Astrocyte (in vitro differentiated cells and primary cell): ENCODE measurements at places on chromosomes 3 and 15.

- H3K27ac ChIP-seq = no peak overlapping the region
- no peaks in the 10 kb centered on the region for H3K27me3 ChIP-seq
- DNase-seq = no peak
- H3K4me3 ChIP-seq = no peak overlapping the region
- H3K4me1 ChIP-seq = peaks cover 2% of the 10 kb centered on the region
Measured at GRCh38 chr15:85004550-85004949, 22.9 kb downstream of the PDE8A start.

DNA sequence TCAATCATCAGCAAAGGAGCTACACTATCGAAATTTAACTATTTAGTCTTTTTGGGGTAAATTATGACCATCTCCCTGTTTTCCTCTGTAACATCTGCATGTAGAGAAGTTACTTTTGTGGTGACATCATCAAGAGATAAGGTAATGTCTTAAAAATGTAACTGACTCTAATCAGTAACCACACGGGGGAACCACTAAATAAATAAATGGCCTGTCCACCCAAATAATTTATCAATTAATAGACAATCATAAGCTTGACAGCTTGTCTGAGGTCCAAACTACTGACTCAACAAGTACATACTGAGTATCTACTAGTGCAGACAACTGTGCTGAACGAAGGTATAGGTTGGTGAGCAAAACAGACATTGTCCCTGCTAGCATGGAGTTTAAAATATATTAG lies 219.3 kb downstream of the SLC9A9 start:
- DNase-seq = peak; percentile 81
- no peak overlapping the region for H3K4me3 ChIP-seq
- H3K27me3 ChIP-seq = no peaks in the 10 kb centered on the region
- H3K4me1 ChIP-seq = no peaks in the 10 kb centered on the region
- no peak overlapping the region for H3K27ac ChIP-seq
- H3K36me3 ChIP-seq = no peaks in the 10 kb centered on the region

GRCh38 chr3:34157491-34157890 lies 359.1 kb downstream of the PDCD6IP start:
- no peaks in the 10 kb centered on the region for H3K36me3 ChIP-seq
- no peak overlapping the region for H3K27ac ChIP-seq
- no peak for DNase-seq
- H3K4me3 ChIP-seq = no peak overlapping the region

GRCh38 chr3:87206070-87206469 lies 21.0 kb upstream of the CHMP2B start:
- peak; percentile 82 for DNase-seq
- no peaks in the 10 kb centered on the region for H3K36me3 ChIP-seq
- H3K4me3 ChIP-seq = no peak overlapping the region
- H3K27me3 ChIP-seq = no peaks in the 10 kb centered on the region
- H3K27ac ChIP-seq = no peak overlapping the region

- H3K27me3 ChIP-seq = no peaks in the 10 kb centered on the region
- no peak for DNase-seq
- H3K4me3 ChIP-seq = no peak overlapping the region
- H3K36me3 ChIP-seq = no peaks in the 10 kb centered on the region
Measured at GRCh38 chr3:76222201-76222600, 436.9 kb upstream of the ZNF717 start.

- peaks cover 3% of the 10 kb centered on the region for H3K36me3 ChIP-seq
- H3K4me1 ChIP-seq = no peaks in the 10 kb centered on the region
- no peak for DNase-seq
- H3K4me3 ChIP-seq = no peak overlapping the region
Measured at GRCh38 chr3:4321732-4322131, 18.6 kb downstream of the SETMAR start.

GRCh38 chr3:122973893-122974615 lies 53.5 kb downstream of the SEMA5B start:
- no peak overlapping the region for H3K4me3 ChIP-seq
- peaks cover 34% of the 10 kb centered on the region for H3K27me3 ChIP-seq
- peaks cover 45% of the 10 kb centered on the region for H3K4me1 ChIP-seq
- H3K36me3 ChIP-seq = no peaks in the 10 kb centered on the region
- DNase-seq = peak; percentile 9
- H3K27ac ChIP-seq = no peak overlapping the region

DNA sequence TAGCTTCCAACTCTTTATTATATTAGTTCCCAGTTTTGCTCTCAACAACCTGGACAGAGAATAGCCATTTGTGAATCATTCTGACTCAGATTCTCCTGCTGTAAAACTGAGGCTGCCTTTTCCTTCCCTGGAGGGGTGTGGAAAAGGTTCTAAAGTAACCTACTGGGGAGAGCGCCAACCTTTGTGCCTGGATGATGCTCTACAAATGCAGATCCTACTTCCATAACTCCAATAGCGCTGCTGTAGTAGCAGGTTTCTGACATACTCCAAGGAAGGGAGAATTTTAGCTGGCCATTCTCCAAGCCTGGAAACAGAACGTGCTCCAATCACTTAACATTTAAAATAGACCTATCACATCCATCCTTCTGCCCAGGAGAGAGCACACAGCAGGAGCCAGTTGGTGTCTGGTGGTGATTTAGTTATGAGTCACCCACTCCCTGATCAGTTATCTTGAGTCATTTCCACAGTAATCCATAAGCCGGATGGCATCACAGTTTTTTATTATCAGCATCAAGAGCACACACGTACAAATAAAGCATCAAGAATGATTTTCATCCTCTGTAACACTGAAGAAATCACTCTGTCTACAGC lies 38.3 kb downstream of the MYH15 start:
- peak; percentile 92 for DNase-seq
- H3K4me1 ChIP-seq = peaks cover 22% of the 10 kb centered on the region
- peak overlapping the region; percentile 84 for H3K27ac ChIP-seq
- no peaks in the 10 kb centered on the region for H3K36me3 ChIP-seq
- H3K27me3 ChIP-seq = no peaks in the 10 kb centered on the region
- peak overlapping the region; percentile 24 for H3K4me3 ChIP-seq

DNA sequence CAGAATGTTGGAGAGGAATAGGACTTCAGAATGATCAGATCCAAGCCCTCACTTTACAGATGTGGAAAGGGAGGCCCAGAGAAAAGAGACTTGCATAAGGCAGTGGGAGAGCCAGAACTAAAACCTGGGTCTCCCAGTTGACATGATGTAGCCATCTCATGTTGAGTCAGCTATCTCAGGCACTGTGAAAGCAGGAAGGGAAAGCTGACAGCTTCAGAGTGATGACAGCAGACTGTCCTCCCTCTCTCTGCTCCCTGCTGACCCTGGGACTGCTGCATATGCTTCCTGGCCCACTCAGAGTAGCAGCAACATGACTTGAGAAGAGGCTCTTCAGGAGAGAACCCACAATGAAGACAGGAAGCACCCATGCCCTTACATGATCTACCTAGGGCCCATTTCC lies 14.7 kb downstream of the FHIT start:
- DNase-seq = no peak
- H3K27me3 ChIP-seq = no peaks in the 10 kb centered on the region
- H3K4me1 ChIP-seq = no peaks in the 10 kb centered on the region
- H3K4me3 ChIP-seq = no peak overlapping the region
- H3K36me3 ChIP-seq = no peaks in the 10 kb centered on the region
- no peak overlapping the region for H3K27ac ChIP-seq

DNA sequence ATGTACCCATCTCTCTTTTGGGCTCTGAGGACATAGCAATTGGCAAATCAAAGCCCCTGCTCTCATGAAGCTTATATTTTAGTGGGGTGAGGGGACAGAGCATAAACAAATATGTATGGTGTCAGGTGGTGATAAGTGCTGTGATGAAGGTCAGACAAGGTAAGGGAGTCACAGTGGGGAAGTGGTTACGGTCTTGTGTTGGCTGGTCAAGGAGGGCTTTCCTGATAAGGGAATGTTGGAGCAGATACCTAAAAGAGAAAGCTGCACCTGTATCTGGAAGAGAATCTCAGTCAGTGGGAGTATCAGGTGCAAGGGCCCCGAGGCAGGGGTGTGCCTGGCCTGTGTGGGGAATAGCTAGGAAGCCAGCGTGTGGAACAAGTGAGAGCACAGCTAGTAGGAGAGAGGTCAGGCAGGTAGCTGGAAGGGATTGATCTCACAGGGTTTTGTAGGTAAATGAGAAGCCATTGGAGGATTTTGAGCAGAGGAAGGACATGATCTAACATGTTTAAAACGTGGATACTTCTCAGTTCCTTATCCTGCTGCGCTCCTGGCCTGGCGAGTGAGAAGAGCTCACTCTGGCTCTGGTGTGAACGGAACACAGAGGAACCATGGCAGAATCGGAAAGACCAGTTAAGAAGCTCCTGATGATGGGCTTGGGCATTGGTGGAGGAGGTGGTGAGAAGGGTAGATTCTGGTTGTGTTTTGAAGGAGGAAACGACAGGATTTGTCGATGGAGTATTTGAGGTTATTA lies 35.5 kb downstream of the MRAS start:
- H3K27ac ChIP-seq = no peak overlapping the region
- DNase-seq = no peak
- H3K27me3 ChIP-seq = no peaks in the 10 kb centered on the region
- H3K4me1 ChIP-seq = peaks cover 8% of the 10 kb centered on the region

DNA sequence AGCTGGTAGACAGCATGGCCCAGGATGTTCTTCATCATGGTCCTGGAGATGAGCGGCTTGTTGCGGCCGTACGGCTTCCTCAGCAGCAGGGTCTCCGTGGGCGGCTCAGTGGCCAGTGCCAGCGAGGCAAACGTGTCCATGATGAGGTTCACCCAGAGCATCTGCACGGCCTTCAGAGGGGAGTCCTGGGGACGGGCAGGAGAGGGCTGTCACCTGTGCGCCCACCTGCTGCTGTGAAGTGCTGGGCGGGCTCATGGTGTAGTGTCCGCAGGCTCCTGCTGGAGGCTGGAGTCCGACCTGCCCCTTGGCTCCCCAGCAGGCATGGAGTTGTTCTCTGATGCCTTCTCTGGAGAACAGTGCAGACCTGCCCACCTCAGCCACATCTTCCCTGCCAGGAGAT lies 21.9 kb upstream of the SEC13 start:
- H3K36me3 ChIP-seq = no peaks in the 10 kb centered on the region
- H3K27me3 ChIP-seq = no peaks in the 10 kb centered on the region
- no peak overlapping the region for H3K27ac ChIP-seq
- H3K4me1 ChIP-seq = no peaks in the 10 kb centered on the region
- no peak for DNase-seq
- no peak overlapping the region for H3K4me3 ChIP-seq

DNA sequence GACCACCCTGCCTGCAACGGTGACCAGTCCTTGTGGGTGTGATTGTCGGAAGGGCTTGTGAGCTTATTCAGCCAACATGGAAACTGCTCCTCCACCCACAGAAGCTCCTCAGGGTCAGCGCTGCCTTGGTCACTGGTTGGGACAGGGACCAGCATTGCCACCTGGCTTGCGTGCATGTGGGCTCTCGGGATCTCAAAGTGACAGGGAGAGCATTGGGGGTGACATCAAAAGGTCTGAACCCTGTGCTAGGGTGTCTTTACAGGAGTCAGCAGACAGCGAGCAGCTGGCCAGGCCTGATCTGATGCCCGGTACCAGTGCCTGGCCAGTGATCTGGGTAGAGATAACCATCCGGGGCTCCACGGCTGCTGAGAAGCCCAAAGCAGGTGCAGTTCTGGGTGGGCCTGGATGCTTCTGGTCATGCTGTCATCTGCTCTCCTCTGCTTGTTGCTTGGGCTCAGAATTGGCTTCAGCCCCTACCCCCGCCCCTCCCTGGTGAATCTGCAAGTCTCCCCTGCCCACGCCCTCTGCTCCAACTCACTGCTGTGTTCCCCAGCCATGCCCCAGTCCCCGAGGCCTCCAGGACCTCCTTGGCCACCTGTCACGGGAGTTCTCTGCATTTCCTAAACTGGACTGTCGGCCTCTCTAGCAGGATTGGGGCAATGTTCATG lies 134.8 kb downstream of the NSMCE3 start:
- no peaks in the 10 kb centered on the region for H3K36me3 ChIP-seq
- H3K27me3 ChIP-seq = peaks cover 7% of the 10 kb centered on the region
- no peak overlapping the region for H3K27ac ChIP-seq
- no peak for DNase-seq
- H3K4me3 ChIP-seq = no peak overlapping the region

- peaks cover 2% of the 10 kb centered on the region for H3K4me1 ChIP-seq
- no peak overlapping the region for H3K27ac ChIP-seq
- H3K27me3 ChIP-seq = no peaks in the 10 kb centered on the region
Measured at GRCh38 chr3:74268753-74269152, 345.7 kb downstream of the CNTN3 start.

GRCh38 chr3:8982509-8982908 lies 19.2 kb upstream of the RAD18 start:
- no peak overlapping the region for H3K4me3 ChIP-seq
- H3K4me1 ChIP-seq = no peaks in the 10 kb centered on the region
- no peak overlapping the region for H3K27ac ChIP-seq
- H3K27me3 ChIP-seq = peaks cover 21% of the 10 kb centered on the region
- no peaks in the 10 kb centered on the region for H3K36me3 ChIP-seq

GRCh38 chr15:68430471-68431036 lies 1.4 kb downstream of the ITGA11 start:
- H3K4me3 ChIP-seq = peak overlapping the region; percentile 82
- H3K27ac ChIP-seq = peak overlapping the region; percentile 62
- no peak for DNase-seq
- H3K27me3 ChIP-seq = peaks cover 17% of the 10 kb centered on the region
- H3K36me3 ChIP-seq = no peaks in the 10 kb centered on the region

DNA sequence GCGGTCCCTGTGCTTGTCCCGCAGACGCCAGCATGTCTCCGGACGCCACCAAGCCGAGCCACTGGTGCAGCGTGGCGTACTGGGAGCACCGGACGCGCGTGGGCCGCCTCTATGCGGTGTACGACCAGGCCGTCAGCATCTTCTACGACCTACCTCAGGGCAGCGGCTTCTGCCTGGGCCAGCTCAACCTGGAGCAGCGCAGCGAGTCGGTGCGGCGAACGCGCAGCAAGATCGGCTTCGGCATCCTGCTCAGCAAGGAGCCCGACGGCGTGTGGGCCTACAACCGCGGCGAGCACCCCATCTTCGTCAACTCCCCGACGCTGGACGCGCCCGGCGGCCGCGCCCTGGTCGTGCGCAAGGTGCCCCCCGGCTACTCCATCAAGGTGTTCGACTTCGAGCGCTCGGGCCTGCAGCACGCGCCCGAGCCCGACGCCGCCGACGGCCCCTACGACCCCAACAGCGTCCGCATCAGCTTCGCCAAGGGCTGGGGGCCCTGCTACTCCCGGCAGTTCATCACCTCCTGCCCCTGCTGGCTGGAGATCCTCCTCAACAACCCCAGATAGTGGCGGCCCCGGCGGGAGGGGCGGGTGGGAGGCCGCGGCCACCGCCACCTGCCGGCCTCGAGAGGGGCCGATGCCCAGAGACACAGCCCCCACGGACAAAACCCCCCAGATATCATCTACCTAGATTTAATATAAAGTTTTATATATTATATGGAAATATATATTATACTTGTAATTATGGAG lies 79.1 kb downstream of the SMAD6 start:
- H3K4me1 ChIP-seq = peaks cover 52% of the 10 kb centered on the region
- no peak overlapping the region for H3K4me3 ChIP-seq
- H3K27me3 ChIP-seq = no peaks in the 10 kb centered on the region
- H3K27ac ChIP-seq = no peak overlapping the region
- H3K36me3 ChIP-seq = no peaks in the 10 kb centered on the region
